IPS DF 19.7 (cell line): ENCODE measurements at places on chromosomes 12 and 14.

DNA sequence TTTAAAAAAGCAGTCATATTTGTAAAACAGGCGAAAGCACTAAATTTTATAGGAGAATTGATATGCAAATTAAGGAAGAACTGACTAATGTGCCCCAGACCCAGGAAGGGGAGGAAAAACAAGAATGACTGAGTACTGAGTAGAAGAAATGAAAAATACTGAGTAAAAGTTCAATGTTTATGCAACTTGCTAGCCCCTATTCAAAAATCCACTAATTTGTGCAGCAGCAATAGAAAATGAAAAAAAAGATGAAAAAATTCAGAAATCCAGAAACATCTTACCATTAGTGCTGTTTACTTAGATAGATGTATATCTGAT lies 6.1 kb downstream of the CHD8 start:
- DNase-seq, result no peak

DNA sequence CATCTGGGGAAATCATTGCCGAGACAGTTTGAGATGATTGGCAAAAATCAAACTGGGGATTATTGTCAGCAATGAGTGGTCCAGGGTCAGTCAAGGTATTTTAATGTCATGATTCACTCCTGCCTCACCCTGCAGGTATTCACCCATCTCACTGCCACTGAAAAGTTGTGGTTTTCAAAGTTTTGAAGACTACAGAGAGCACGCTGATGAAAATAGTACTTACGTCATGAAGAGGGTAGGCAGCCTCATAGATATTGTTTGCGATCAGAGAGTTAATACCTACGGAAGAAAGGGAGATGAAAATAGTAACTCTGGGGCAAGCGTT lies 138.0 kb downstream of the ANO2 start:
- no peak for DNase-seq

DNA sequence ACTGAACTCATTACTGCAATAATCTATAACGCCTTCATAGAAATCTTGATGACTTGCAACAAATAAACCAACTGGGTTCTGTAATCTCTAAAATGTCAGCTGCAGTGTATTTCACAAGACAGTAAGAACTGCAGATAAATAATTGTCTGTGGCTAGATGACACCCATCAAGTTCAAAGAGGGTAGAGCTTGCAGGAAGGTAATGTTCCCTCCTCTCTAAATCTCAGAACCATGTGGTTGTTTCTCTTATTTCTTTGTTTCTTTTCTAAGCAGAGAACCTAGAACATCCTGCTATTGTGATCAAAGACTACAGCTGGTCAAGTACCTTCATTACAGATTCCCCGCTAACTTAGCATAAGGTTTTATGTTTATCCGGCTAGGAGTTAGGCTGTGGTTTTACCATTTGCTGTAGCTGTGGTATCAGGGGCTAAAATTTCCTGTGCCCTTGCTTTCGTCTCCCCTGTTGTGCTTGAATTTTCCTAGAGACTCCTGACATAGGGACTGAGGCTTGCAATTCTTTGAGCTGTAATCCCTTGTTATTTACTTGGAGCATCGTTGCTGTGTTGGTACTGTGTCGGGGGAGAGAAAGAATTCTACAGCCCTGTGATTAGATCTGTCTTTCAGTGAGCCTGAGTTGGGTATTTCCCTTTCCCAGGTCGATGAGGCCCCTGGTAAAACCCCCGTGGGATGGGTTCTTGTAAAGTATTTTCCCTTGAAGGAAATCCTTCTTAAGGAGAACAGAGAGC lies 253.1 kb upstream of the BTG1 start:
- no peak for DNase-seq

DNA sequence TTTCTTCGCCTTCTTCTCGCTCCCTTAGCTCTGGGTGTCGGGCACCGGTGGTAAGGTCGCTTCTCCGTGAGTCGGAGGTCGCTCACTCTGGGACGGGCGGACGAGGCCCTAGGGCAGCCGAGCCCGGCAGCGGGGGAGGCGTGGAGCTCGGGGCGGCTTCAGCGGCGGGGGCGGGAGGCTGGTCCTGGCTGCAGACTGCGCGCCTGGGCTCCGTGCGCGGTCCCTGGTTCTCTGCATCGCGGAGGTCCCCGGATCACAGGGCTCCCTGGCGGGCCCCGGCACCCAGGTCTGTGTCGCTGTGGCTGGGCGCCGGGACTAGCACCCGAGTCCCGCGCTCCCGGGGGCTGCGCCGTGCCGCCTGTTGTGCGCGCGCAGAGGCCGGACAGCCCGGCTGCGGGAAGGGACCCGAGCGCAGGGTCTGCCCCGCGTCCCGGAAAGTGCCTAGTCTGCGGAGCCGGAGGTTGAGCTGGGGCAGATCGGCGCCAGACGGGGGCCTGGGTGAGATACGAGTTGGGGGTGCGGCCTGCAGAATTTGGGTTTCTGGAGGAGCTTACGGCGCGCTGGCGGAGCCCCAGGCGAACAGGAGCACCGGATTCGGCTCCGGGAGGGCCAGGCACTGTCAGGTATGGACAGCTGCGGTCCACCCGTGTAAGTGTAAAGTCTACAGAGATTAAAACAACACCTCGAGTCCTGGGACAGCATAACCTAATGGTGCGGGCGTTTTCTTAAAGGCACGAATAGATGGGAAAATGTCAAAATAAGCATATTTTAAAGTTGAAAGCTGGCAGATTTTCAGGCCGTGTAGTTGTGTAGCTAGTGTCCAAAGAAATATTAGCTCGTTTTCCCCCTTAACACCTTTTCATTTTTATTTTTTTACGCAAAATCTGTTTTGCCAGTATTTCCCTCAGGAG lies 713 bp downstream of the FRMD6 start:
- no peak for DNase-seq

DNA sequence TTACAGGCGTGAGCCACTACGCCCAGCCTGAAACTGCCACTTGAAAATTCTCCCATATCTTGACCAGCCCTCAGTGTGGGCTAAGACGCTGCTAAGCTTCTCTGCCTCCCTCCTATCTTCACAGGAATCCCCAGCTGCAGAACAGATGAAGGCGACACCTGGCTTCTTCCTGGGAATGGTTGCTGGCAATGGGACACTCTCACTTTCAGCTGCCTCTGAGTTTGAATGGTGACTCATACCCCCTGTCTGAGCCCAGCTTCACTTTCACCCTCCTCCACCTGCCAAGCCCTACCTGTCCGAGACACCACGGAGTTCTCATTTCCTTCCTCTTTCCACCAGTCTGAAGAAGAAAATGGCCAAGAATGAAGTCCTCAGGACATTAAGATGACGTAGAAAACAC lies 18.3 kb upstream of the VASH1 start:
- DNase-seq, result no peak

GRCh38 chr12:83130178-83130577 lies 443.5 kb downstream of the TMTC2 start:
- no peak for DNase-seq

- DNase-seq, result no peak
Measured at GRCh38 chr14:104690861-104691455, 1.5 kb downstream of the INF2 start.

DNA sequence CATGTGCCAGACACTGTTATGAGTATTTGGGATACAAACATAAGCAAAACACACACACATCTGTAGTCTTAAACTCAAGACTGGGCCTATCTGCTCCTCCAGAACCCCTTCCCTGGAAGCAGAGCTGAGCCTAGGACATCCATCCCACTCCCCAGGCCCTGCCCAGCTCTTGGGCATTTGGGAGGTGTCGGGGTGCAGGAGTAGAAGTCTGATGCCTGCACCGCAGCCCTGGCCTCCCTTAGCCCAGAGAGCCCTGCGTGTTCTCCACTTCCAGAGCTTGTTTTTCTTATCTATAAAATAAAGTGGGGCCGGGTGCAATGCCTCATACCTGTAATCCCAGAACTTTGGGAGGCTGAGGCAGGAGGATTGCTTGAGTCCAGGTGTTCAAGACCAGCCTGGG lies 11.7 kb downstream of the HSP90AA1 start:
- no peak for DNase-seq

DNA sequence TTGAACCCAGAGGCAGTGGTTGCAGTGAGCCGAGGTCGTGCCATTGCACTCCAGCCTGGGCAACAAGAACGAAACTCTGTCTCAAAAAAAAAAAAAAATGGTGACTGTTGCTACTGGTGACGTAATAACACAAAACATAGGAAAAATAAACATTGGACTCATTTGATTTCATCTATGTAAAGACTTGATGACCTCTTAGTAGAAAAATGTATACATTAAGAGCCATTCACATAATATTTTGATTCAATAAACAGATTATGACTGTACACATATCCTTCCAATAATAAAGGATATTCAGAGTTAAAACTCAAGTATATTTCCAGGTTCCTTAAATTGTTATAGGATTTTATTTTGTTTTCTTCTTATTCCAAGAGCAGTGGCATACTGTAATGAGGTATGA lies 65.7 kb upstream of the AEBP2 start:
- DNase-seq, result no peak

- DNase-seq, result no peak
Measured at GRCh38 chr12:89334548-89335169, 17.6 kb downstream of the DUSP6 start.

DNA sequence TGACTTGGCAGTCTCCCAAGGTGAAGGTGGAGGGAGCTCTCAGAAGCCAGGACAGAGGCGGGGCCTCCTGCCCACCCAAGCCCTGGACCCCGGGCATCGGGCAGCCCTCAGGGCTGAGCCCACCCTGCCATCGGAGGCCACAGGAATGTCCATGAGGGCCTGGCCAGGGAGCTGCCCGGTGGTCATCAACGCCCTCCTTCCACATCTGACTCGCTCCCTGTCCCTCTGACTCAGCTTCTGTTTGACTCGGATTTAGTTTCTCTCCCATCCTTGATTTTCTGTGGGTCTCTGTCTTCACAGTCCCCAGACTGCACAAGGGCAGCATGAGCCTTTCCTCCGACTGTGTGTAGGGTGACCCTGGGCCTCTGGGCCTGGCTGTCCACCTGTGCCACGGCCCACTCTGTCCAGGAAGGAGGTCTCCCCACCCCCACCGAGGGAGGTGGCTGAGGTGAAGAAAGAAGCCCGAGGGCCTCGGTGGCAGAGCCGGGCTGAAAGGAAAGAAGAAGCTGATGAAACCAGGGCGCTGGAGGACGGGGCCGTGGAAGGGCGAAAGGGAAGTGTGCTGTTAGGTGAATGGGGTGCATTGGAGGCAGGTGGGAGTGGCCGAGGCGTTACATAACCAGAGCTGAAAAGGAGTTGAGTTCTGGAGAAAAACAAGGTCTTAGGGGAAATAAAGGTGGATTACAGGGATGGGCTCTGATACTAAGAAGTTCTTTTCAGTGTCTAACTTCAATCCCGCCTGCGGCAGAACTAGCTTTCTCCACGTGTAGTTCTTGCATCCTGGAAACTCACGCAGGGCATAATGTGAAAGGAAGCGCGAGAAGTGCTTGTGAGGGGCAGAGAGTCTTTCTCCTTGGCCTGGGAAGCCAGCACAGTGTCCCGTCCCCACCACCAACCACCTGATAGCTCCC lies 16.7 kb upstream of the TMEM106C start:
- no peak for DNase-seq

DNA sequence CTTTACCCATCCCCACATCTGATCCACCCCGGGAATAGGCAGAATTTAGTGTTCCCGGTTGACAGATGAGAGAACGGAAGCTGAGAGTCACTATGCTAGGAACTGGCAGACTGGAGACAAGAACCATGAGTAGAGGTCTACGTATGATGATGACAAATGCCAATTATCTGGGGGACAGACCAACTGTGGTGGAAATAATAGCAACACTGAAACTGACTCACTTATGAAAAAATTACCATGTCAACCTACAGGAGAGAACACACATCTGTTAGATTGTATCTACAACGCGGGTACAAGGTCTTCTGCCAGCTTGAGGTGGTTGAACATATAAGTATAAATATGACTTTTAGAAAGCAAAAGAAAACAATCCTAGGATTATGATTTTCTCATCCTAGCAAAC lies 15.4 kb upstream of the SELPLG start:
- no peak for DNase-seq

DNA sequence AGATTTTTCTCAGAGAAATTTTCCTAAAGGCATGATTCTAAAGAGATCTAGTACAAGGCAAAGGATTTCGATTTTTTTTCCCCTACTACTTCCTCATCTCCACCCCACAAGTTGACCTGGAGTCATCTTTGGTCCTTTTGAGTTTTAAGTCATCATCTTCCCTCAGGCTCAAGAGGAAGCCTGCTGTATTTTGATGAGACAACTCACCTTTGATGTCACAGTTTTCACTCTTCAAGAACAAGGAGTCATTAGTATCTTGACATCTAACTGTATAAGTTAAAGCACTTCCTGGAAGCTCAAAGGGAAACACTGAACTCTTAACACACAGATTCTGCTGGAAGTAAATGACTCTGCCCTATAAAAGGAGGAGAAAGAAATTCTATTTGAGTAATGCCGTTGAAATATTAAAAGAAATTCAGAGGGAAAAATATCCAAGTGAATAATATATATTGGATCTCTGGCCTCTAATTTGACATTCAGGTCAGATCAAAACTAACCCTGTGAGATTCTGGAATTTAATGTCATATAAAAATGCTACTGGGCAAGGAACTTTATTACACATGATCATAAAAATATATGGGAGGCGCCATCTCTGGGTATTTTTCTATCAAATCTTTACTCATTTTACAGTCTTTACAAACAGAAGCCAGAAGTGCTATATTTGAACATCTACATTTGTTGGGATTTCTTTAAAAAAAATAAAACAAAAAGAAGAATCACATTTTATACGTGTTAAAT lies 435.0 kb downstream of the NRXN3 start:
- DNase-seq, result no peak

DNA sequence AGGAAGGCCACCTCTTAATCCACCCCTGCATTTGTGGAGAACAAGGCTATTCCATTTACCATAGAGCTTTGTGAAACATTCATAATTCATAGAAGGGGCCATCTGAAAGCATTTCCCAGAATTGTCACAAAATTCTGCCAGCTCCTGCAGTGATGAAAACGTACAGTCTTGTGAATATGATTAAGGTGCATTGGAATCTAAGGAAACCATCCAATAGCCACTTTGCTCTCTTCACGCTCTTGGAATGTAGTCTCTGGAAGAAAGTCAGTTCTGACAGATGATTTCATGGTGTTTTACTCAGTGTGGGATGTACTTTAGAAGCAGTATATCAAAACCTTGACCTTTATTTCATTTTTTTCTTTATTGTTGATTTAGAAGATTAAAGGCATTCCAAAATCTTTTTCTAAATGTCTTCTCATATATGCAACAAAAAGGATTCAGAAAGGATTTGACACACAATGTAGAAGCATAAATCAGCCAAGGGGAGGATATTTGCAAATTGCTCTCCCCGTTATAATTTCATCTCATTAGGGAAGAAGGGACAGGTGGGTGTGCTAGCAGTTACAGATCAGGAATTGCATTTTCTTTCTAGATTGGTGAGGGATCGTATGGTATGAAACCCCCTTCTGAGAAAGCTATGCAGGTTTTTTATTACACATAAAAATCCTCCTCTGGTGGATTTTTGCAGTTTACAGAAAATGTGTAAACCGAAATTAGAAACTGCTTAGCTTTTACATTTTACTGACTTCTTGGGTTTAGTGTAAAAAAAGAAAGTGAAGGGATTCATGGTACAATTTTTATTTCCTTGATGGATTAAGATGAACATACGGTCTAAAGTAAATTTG lies 390.2 kb downstream of the LRIG3 start:
- DNase-seq, result no peak

DNA sequence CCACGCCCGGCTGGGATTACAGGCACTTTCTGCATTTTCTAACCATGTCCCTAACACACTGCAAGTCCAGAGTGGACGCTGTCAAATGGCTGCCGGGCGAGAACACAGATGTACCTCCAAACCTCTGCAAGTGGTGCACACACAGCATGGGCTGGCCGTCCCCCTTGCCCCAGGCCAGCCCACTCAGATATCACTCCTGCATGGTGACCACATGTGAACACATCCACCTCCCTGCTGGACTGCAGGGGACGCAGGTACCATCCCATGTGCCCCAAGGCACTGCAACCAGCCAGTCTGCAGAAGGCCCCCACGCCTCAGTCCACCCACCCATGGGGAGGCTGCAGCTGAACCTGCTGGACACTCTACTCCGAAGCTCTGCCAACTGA lies 14.0 kb downstream of the BRF1 start:
- no peak for DNase-seq
